NCI-H446 treated with DMSO at 0.1 percent for 48 hours (cell line): ENCODE measurements at places on chromosomes 7 and 10.
A peak's percentile ranks its signal among the peaks of the same experiment; 100 is the strongest.

DNA sequence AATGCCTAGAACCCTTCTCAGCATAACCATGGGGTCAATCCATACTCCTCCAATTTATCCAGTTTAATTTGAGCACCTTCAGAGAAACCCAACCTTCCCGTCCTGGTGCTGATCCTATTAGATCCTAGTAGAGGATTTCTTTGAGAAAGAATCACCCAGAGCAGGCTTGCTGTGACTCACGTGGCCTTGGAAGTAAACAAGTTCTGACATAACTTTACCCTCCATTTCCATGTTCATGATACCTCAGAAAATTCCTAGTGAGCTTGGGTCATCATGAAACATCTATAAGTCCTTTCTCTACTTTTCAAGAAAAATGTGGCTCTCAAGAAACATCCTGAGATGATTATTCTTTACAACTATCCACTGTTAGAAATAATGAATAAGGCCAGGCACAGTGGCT lies 71.7 kb downstream of the PRLHR start:
- no peak for DNase-seq

DNA sequence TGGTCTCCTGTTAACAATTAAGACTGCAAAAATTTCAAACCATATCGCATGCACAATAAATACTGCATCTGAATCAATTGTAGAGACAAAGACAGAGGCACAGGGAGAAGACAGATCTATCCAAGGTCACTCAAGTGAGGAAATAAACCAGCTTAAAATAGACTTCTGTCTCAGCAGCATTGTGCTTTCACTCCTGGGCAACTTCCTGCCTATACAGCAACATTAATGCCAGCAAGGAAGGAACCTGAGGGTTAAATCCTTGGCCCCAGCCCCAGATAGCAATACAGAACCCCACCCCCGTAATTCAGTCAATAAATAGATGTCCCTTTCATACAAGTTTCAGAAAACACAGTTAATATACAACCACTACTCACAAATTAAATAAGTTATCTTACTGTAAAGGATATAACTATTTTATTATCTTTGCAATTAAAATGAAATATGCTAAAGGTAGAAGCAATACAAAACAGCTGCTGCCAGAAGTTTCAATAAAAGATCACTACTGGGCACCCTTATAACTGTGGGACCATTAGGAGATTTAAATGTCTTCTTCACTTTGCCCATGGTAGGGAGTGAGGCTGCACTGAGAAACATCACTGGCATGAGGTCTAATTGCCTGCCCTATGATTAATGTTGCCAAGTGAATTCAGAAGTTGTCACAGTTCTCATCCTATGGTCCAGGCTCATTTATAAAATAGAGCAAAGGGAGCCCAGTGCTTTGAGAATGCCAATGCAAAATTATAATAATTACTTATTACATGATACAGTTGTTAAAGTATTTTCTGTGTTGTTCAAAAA lies 49.4 kb downstream of the CAV1 start:
- DNase-seq = no peak

DNA sequence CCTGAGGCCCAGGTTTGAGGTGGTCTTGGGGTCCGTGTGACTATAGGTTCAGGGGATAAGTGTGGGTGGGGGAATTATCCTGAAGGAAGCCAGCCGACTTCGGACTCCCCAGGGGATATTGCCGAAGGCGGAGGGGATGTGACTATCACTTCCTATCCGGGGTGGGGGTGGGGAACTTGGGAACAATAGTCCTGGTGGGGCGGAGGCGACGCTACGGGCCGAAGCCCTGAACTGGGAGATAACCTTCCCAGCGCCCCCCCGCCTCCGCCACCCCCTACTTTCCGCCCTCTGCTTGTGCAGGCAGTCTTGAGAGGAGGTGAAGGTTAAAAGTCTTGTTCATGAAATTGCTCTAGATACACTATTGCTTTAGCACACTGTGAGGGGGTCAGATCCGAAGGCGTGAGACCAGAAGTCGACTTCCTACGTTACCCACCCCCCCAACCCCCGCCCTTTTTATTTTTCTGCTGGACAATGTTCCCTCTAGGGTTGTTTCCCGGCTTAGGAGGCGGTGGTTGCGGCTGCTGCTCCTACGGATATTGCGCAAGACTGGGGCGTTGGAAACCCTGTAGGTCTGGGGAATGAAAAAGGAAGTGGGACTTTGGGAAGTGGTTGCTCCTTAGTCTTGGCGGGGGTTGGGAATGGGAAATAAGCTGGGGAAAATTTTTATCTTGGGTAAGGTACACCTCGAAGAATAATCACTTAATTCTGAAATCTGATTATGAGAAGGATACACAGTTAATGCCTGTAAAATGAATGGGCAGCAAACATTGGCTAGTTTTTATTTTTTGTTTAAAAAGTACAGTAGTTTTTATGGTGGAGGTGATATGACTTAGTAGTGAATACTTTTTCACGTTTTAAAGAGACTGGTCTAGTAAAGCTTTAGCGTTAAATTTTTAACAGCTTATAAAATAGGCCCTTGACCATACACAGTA lies 1.5 kb downstream of the PTPN12 start:
- DNase-seq = no peak

DNA sequence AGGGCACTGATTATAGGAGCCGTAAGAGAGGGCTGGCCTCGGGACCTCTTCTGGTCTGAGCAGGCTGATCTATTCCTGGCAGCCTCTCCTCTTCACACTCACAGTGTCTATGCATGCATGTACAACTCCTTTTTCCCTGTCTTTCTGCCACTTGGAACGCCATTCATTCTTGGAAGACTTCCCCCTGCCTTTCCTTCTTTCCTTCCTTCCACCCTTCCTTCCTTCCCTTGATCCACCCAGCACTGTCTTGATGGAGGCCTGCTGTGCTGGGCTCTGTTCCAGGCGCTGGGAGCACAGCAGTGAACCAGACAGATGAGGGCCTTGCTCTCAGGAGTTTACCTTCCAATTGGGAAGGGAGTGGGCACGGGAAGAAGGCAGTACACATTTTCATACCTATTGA lies 114.8 kb downstream of the SH3PXD2A start:
- DNase-seq = no peak

DNA sequence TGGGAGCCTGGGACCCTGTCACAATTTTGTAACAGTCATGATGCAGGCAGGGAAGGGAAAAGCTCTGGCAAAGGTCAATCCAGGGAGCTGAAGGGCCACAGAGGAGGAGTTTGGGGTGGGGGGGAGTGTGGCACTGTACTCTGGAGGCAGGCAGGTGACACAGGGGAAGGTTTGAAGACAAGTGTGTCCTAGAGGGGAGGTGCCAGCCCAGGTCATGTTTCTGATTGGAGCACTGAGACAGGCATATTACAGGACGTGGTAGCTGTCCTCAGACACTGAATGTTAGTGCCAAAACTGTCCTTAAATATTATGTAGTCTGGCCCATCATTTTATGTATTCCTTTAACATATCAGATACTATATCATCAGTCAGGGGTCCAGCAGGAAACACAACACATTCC lies 75.6 kb upstream of the LRRC4 start:
- DNase-seq = no peak

DNA sequence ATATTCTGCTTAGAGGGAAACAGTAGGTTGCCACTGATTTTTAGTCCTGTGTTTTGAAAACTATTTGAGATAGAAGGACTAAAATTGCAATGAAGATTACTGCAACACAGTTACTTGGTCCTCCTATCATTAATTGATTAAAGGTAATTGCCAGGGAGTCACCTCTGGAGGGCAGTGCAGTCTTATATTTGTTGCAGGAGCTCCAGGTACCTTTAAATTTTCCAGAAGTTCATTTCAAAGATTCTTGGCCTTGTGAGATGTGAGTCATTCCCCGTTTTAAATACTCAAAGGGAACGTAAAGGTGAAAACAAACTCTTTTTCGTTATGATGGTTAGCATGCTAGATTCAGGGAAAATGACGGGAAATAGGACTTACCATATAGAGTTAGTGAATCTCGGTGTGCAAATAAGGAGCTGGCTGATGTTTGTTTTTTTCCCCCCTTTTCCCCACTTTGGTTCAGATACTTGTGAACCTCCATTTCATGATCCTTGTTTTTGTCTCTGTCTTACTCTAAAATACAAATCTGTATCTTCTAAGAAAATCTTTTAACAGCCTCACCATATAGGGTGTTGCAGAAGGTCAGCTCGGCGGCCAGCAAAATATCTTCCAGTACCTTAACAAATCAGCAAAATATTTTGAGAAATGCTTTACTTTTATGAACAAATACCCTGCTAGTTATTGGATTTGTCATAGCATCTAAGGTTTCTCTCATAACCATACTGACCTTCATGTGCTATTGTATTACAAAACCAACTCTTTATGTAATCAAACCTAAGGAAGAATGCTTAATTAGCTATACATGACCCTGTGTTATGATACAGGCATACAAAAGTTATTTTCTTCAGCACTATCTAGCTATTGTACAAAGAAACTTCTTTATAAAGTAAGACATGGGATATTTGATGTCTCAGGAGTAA lies 143.0 kb upstream of the HDAC9 start:
- peak; percentile 69 for DNase-seq
